Umbilical cord (tissue), 2 donors: ENCODE measurements at places on chromosomes 5 and 9. TPM values are rescaled to one million over a fixed set of nuclear protein-coding genes. Genes with fewer than 3 reads are reported as not detected.

TRPM3 gene
- 8.2 TPM for total RNA-seq

DPYSL3 gene
- total RNA-seq = 229 TPM

OTULINL gene
- total RNA-seq = 3.1 TPM

DNA sequence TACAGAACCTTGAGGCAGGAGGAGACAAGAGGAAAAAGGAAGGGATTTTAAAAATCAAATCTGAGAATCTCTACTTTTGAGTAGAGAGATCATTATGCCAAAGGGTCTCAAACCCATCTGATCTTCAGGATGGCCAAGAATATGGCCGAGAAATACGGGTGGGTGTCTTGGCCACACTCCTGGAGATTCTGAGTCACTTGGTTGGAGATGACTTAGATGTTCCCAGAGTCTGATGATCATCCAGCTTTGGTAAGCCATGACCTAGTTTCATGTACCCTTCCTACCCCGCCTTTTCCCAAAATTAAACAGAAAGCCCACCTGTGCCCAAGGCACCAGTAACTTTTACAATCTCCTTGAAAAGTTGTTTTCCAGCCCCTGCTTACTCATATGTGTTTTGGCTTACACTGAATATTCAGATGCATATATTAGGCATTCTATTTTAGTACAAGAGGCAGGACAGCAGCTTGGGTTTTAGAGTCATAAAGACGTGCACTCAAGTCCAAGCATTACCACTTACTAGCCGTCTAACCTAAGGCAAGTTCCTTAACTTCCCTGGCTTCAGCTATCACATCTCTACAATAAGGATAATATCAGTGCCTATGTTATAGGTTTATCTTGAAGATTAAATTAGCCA lies 167.0 kb upstream of the GPR151 start:
- DNase-seq = no peak

DNA sequence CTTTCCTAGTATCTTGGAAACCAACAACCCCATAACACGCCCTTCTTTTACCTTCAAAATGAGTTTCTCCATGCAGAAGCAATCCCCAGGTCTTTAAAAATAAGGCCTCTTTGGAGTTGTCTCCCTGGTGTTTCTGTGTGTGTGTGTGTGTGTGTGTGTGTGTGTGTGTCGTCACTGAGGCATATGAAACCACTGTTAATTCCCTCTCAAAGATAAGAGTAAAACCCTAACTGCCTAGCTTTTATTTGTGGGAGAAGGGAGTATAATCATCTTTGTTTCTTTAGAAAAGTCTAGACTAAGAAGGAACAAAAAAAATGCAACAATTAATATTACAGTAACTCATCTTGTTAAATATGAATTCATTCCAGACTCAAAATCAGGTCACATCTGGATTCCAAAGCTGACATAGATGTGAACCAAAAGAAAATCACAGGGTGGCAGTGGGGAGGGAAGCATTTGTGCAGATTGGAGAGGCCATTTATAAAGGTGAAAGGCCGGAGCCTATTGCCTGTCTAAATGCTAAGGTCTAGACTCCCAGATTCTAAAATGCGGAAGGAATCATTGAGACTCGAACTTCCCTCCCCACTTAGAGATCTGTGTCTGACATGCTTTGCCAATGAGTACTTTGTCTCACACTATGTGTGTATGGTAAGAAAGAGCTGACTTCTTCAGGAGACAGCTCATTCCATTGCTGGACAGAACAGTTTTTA lies 91.4 kb downstream of the ZNF366 start:
- peak; percentile 63 for DNase-seq

DNA sequence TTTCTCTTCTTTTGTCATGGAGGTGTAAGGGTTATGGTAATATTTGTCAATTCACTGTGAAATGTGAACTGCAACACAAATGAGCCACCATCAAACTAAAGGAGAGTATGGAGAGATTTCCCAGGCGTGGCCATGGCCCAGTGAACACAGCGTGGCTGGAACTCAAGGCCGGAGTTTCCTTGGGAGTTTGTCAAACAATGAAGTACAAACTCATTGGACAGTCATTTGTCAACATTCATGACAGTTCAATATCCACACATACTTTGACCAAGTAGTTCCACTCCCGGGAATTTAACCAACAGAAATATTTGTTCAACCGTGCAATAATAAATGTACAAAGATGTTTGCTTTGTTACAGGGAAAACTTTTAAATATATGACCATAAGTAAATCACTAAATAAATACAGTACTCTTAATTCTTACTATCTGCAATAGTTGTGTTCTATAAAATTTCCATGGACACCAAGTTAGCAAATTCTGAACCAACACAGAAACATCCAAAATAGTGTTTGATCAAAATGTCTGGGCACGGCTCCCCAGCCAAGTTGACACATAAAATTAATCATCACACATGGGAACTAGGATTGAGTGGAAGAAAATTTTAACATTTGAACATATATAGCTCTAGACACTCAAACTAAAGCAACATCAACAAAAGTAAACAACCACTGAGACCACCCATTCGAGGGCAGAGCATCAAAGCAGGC lies 87.1 kb downstream of the DIRAS2 start:
- no peak for DNase-seq

DNA sequence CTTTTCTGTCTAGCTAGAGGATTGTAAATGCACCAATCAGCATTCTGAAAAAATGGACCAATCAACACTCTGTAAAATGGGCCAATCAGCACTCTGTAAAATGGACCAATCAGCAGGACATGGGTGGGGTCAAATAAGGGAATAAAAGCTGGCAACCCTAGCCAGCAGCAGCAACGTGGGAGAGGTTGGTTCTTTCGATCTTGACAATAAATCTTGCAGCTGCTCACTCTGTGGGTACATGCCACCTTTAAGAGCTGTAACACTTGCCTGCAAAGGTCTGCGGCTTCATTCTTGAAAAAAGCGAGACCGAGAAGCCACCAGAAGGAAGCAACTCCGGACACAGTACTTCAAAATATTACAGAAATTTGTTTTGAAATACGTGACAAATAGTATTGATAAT lies 424.6 kb upstream of the CDH9 start:
- DNase-seq = no peak
